ENCODE measurements at places on chromosomes 7 and 10. TPM values are rescaled to one million over a fixed set of nuclear protein-coding genes. Genes with fewer than 3 reads are reported as not detected.

The NME8 gene
- total RNA-seq: not detected

The CHST15 gene
- total RNA-seq: 51.7 TPM

The ARMH3 gene
- total RNA-seq: 18.2 TPM

The ASIC3 gene
- total RNA-seq: 1.9 TPM

The WNT8B gene
- total RNA-seq: not detected

The WNT2 gene
- not detected for total RNA-seq

The ASZ1 gene
- not detected for total RNA-seq

The TLL2 gene
- total RNA-seq: not detected

The COX19 gene
- 24.2 TPM for total RNA-seq

The KCNH2 gene
- total RNA-seq: 1.1 TPM

The FRMD4A gene
- 23.8 TPM for total RNA-seq

Data from adrenal gland (tissue), 19 donors.